ENCODE measurements at places on chromosomes 2 and 18. TPM values are rescaled to one million over a fixed set of nuclear protein-coding genes. Genes with fewer than 3 reads are reported as not detected.

The TUBB8B gene
- total RNA-seq: 0.72 TPM

The PASK gene
- total RNA-seq: 66.1 TPM

The STAT4 gene
- 0.33 TPM for total RNA-seq

The KCNG3 gene
- 16.5 TPM for total RNA-seq

The PROKR1 gene
- total RNA-seq: 1.5 TPM

The SAG gene
- not detected for total RNA-seq

The REG1A gene
- not detected for total RNA-seq

The COL3A1 gene
- not detected for total RNA-seq

The SCG2 gene
- 4.4 TPM for total RNA-seq

The CYP1B1 gene
- total RNA-seq: 2.7 TPM

The CRACDL gene
- total RNA-seq: 0.29 TPM

The DHX57 gene
- 27.5 TPM for total RNA-seq

The SIGLEC15 gene
- total RNA-seq: 0.13 TPM

The LAMA1 gene
- total RNA-seq: 28.7 TPM

GRCh38 chr18:30280861-30281470 lies 761.6 kb downstream of the DSC3 start:
- H3K4me3 ChIP-seq: no peak overlapping the region
- no peaks in the 10 kb centered on the region for H3K36me3 ChIP-seq
- H3K27ac ChIP-seq: no peak overlapping the region
- H3K27me3 ChIP-seq: no peaks in the 10 kb centered on the region
- no peak for DNase-seq

DNA sequence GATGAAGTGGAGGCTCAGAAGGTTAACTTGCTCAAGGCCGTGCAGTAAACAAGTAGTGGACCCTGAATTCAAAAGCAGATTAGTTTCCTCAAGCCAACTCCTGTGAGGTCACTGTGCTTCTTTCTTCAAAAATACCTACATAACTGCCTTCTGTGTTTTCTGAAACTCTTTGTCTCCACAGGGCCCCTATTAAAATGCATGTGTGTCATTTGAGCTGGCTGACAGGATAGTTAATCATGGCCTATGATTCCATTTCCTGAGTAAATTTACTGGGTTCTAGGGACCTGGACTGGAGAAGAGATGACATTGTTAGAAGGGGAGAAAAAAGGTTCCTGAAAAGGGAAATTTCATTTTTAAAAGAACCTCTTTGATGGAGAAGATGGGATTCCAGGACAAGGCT lies 12.9 kb upstream of the DTNA start:
- H3K4me3 ChIP-seq: no peak overlapping the region
- H3K27ac ChIP-seq: peak overlapping the region; percentile 76
- peaks cover 9% of the 10 kb centered on the region for H3K4me1 ChIP-seq

DNA sequence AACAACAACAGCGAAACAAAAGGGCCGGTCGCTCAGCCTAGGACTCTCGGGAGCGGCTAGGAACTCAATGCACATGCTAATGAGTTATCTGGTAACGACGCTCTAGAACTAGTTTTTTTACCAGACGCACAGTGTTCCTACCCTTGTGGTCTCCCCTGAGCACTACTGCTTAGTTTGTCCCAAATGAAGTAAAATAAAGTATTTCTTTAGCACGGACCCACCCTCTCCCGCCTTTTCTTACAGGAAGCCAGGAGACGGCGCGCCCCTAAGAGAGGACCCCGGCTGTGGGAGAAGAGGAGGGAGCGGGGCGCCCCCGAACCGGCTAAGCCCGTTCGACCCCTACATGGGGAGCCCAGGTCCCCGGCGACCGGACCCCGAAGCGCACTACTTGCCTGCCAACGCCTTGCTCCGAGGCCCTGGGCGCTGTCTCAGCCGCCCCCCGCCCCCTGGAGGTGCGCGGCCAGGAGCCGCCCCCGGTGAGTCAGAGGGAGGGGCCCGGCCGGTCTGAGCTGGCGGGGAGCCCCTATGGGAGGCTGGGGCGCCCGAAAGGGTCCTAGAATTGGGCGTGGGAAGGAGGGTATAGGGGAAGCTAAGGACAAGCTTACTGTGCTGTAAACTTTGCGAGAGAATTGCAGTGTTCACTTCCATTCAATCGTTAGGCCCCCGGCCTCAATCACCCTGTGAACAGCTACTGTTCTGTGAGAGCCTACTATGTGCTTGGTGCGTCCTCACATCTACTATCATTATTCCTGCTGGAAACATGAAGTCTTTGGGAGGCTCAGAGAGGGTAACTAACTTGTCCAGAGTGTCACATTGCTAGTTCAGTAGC lies 3.6 kb upstream of the CAPG start:
- no peak for DNase-seq
- H3K36me3 ChIP-seq: no peaks in the 10 kb centered on the region
- peak overlapping the region; percentile 81 for H3K4me3 ChIP-seq
- H3K27me3 ChIP-seq: no peaks in the 10 kb centered on the region
- H3K27ac ChIP-seq: no peak overlapping the region

DNA sequence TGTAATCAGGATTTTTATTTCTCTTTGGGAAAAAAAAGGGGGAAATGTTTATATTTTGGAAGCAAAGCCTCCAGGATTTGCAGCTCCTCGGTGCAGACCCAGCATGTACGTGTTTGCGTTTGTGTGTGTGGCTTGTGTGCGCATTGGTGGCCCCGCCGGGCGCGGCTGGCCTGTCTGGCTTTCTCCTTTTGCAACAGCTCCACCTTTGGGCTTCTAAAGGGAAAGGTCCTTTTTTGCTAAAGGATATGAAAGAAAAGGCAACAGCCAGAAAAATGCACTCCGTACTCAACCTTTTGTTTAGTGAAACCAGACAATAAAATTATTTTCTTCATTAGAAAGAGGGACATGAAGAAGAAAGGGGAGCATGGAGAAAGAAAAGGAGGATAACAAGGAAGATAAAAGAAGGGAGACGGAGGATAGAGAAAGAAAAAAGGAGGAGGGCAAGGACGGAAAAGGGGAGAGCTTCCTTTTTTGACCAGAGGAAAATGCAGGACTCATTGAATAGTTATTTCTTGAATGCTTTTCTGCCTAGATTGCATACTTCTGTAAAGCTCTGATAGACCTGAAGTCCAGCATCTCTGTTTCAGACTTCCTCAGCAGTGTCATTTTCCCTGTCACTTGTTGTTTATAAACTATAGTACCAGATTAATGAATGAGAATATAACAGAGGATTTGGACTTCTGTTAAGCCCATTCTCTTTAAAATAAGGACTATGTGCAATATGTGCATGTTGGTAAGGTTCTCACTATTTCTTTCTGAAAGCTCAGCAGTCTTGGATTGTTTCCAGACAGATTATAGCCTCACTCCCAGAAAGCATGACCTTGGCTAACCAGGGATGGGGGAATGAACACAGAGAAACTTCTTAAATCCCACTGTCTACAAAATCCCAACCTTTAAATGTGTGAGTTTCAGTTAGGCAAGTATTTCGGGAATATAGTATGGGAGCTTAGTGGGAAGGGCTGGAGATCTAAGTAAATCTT lies 563.1 kb upstream of the PIK3C3 start:
- H3K36me3 ChIP-seq: no peaks in the 10 kb centered on the region
- H3K4me1 ChIP-seq: no peaks in the 10 kb centered on the region
- no peaks in the 10 kb centered on the region for H3K27me3 ChIP-seq
- peak overlapping the region; percentile 30 for H3K4me3 ChIP-seq

GRCh38 chr2:18180031-18180610 lies 301.7 kb downstream of the KCNS3 start:
- H3K4me1 ChIP-seq: no peaks in the 10 kb centered on the region
- H3K36me3 ChIP-seq: no peaks in the 10 kb centered on the region
- H3K27me3 ChIP-seq: no peaks in the 10 kb centered on the region
- H3K27ac ChIP-seq: no peak overlapping the region

GRCh38 chr18:75216212-75216910 lies 5.8 kb downstream of the TSHZ1 start:
- H3K27me3 ChIP-seq: peaks cover 10% of the 10 kb centered on the region
- H3K4me3 ChIP-seq: no peak overlapping the region
- no peak overlapping the region for H3K27ac ChIP-seq
- no peak for DNase-seq
- H3K36me3 ChIP-seq: no peaks in the 10 kb centered on the region

GRCh38 chr2:114688241-114688640 lies 245.8 kb downstream of the DPP10 start:
- H3K4me3 ChIP-seq: no peak overlapping the region
- no peaks in the 10 kb centered on the region for H3K27me3 ChIP-seq
- DNase-seq: no peak
- H3K27ac ChIP-seq: no peak overlapping the region
- H3K36me3 ChIP-seq: peaks cover 11% of the 10 kb centered on the region
- peaks cover 12% of the 10 kb centered on the region for H3K4me1 ChIP-seq

DNA sequence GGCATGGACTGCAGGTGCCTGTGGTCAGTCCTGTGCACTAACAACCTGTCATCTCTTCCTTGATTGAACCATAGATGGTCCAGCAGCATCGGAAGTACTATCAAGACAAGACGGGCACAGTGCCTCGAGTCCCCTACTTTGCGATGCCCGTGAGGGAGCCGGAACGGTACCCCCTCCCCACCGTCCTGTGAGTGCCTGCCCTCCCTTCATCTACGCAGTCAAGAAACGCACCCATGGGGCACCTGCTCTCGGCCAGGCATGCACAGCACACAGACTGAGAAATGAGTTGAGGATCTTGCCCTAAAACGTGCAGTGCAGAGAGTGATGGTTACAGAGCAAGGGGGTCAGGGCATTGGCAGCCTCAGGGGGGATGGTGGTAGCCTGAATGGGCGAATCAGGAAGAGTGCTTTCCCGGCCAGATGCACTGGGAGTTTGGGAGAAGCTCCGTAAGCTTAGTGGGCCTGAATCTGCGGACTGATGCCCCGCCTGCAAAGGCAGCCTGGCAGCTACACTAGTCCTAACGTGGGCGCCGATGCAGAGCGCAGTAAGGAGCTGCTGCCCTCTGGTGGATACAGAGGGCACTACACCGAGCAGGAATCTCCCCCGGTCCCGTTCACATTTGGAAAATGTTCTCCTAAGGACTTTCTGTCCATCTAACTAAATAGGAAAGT lies 63.6 kb downstream of the CIB4 start:
- no peaks in the 10 kb centered on the region for H3K27me3 ChIP-seq
- H3K4me3 ChIP-seq: no peak overlapping the region
- no peaks in the 10 kb centered on the region for H3K4me1 ChIP-seq
- no peaks in the 10 kb centered on the region for H3K36me3 ChIP-seq
- DNase-seq: peak; percentile 85
- H3K27ac ChIP-seq: no peak overlapping the region

- H3K4me3 ChIP-seq: no peak overlapping the region
- peaks cover 1% of the 10 kb centered on the region for H3K36me3 ChIP-seq
- DNase-seq: no peak
- peaks cover 6% of the 10 kb centered on the region for H3K4me1 ChIP-seq
Measured at GRCh38 chr2:18639756-18640453, 50.5 kb upstream of the NT5C1B start.

- DNase-seq: no peak
- H3K4me1 ChIP-seq: peaks cover 4% of the 10 kb centered on the region
- H3K27ac ChIP-seq: no peak overlapping the region
- H3K27me3 ChIP-seq: no peaks in the 10 kb centered on the region
- H3K36me3 ChIP-seq: no peaks in the 10 kb centered on the region
Measured at GRCh38 chr18:58208207-58208932, 164.3 kb downstream of the NEDD4L start.

GRCh38 chr2:127173057-127173456 lies 47.0 kb downstream of the CYP27C1 start:
- peaks cover 2% of the 10 kb centered on the region for H3K4me1 ChIP-seq
- no peak for DNase-seq
- no peak overlapping the region for H3K4me3 ChIP-seq
- H3K27ac ChIP-seq: no peak overlapping the region
- H3K36me3 ChIP-seq: no peaks in the 10 kb centered on the region

GRCh38 chr18:43888598-43888997 lies 611.3 kb upstream of the SYT4 start:
- no peaks in the 10 kb centered on the region for H3K27me3 ChIP-seq
- no peaks in the 10 kb centered on the region for H3K4me1 ChIP-seq
- DNase-seq: no peak
- no peaks in the 10 kb centered on the region for H3K36me3 ChIP-seq
- H3K27ac ChIP-seq: no peak overlapping the region

DNA sequence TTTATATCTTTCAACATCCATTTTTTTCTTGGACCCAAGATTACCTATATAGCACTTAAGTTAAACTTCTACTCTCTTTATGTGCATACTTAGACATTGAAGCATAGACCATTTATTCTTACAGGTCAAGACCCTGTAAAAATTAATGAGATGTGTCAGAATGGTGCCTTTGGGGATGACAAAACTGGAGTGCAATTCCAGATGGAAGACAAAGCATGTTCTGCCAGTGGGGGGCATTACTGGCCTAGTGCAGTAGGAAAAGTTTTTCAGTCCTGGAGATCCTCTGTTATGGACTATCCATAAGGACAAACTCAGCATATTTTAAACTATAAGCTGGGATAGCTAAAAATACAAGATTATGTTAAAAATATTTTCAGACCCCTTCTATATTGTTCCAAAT lies 57.8 kb upstream of the MMADHC start:
- no peak for DNase-seq
- no peaks in the 10 kb centered on the region for H3K4me1 ChIP-seq

DNA sequence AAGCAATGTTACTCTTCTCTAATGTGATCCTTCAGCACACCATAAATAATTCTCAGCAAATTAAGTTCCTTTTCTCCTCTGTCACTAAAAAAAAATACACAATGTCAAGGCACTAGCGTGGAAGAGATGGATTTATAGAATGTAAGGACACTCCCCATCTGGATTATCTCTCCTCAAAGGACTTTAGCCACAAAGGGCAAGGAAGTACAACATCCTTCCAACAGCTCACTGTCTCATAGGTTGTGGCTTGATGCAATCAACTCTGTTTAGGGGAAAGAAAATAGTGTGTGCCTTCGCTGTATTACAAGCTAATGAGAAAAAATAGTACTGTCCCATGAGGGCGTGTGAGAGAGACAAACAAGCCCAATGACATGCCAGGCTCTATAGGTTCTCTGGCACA lies 129.1 kb upstream of the DNMT3A start:
- H3K36me3 ChIP-seq: peaks cover 8% of the 10 kb centered on the region
- no peak overlapping the region for H3K4me3 ChIP-seq
- H3K27me3 ChIP-seq: no peaks in the 10 kb centered on the region
- DNase-seq: no peak
- H3K27ac ChIP-seq: no peak overlapping the region
- H3K4me1 ChIP-seq: no peaks in the 10 kb centered on the region

GRCh38 chr18:36350251-36350651 lies 52.7 kb downstream of the FHOD3 start:
- no peak overlapping the region for H3K27ac ChIP-seq
- H3K27me3 ChIP-seq: no peaks in the 10 kb centered on the region
- no peak overlapping the region for H3K4me3 ChIP-seq
- H3K4me1 ChIP-seq: peaks cover 5% of the 10 kb centered on the region

GRCh38 chr2:235669983-235670962 lies 176.4 kb downstream of the AGAP1 start:
- H3K4me1 ChIP-seq: peaks cover 8% of the 10 kb centered on the region
- H3K36me3 ChIP-seq: no peaks in the 10 kb centered on the region
- DNase-seq: peak; percentile 62
- H3K27ac ChIP-seq: no peak overlapping the region
- H3K27me3 ChIP-seq: no peaks in the 10 kb centered on the region

DNA sequence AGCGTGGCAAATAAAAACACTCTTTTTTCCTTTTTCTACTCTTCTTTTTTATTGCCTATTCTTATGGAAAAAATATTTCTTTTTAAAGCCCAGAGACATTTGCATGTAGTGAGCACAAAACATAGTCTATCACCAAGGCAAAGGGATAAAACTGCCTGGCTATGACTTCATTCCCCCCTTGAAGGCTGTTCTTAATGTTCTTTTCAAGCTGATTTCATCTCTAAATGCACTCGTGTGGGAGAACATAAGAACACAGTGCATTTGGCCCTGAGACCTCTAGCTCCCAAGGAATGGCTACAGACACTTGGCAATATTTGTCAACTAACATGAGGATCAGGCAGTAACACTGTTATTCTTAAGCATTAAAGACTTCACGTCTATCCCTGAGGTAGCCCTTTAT lies 17.4 kb upstream of the DNAJC10 start:
- H3K4me3 ChIP-seq: no peak overlapping the region
- H3K4me1 ChIP-seq: no peaks in the 10 kb centered on the region
- no peaks in the 10 kb centered on the region for H3K36me3 ChIP-seq
